Tibial nerve (tissue), 4 donors: ENCODE measurements at places on chromosomes 5 and 9. TPM values are rescaled to one million over a fixed set of nuclear protein-coding genes. Genes with fewer than 3 reads are reported as not detected.

The PCDHGB5 gene
- 22.4 TPM for total RNA-seq

DNA sequence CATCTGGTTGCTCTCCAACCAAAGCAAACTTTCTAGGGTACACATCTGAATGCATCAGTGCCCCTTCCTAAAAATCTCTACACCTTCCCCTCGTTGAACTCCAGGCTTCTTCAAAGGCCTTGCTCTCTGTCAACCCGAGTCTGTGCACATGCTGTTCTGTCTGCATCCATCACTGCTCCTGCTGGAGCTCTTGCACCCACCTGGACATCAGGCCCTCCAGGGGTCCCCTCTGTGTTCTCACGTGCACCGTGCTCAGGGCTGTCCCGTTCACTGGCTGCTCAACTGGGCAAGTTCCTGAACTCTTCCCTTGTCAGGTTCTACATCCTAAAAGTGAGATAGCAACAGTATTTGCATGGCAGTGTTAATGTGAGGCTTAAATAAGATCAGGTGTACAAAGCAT, 62.7 kb upstream of the ANGPTL2 start:
- no peak for DNase-seq
- H3K36me3 ChIP-seq: no peaks in the 10 kb centered on the region
- H3K27ac ChIP-seq: no peak overlapping the region
- H3K27me3 ChIP-seq: no peaks in the 10 kb centered on the region
- H3K4me1 ChIP-seq: peaks cover 30% of the 10 kb centered on the region
- H3K4me3 ChIP-seq: no peak overlapping the region

The SH3RF2 gene
- 2.0 TPM for total RNA-seq

The SLC25A25 gene
- 29.7 TPM for total RNA-seq

DNA sequence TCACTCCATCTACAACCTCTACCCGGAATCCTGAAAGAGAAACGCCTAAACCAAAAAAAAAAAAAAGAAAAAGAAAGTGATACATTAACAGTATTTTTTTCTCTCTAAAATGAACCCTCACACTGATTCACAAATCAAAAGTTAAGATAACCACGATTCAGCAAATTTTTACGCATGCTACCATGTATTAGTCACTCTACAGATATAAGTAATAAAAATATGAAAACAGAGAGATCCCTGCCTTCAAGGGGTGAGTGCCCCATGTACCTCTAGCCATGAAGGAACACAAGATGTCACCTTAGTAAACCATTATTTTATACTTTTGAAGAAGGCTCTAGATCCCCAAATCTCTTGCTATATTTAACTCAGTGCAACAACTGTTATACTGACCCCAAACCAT, 33.4 kb downstream of the CEMIP2 start:
- H3K27me3 ChIP-seq: no peaks in the 10 kb centered on the region
- H3K36me3 ChIP-seq: peaks cover 53% of the 10 kb centered on the region
- H3K27ac ChIP-seq: no peak overlapping the region
- no peak for DNase-seq
- H3K4me3 ChIP-seq: no peak overlapping the region
- no peaks in the 10 kb centered on the region for H3K4me1 ChIP-seq

The NMUR2 gene
- not detected for total RNA-seq

- H3K4me3 ChIP-seq: no peak overlapping the region
- H3K36me3 ChIP-seq: no peaks in the 10 kb centered on the region
- H3K4me1 ChIP-seq: no peaks in the 10 kb centered on the region
Measured at GRCh38 chr9:72309364-72310133, 55.5 kb downstream of the ZFAND5 start.

- H3K36me3 ChIP-seq: no peaks in the 10 kb centered on the region
- no peak overlapping the region for H3K27ac ChIP-seq
- no peaks in the 10 kb centered on the region for H3K4me1 ChIP-seq
Measured at GRCh38 chr9:125106285-125106893, 36.9 kb downstream of the SCAI start.

DNA sequence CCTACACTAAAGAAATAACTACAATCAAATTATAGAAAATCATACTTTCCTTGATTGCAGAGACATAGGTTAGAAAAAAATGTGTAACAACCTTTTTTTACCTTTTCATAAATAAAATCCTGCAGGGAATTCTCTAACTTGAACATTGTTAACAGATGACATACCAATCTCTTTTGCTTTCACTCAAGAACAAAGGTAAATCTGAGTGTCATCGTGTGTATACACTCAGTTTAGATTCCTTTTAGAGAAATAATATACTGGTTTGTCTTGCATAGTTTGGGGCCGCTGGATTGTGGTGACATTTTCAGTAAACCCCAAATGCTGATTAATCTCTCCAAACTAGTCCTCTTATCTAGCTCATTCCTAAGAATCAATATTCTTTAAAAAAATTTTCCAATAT, 20.8 kb upstream of the MTAP start:
- H3K36me3 ChIP-seq: no peaks in the 10 kb centered on the region
- no peak overlapping the region for H3K27ac ChIP-seq
- no peaks in the 10 kb centered on the region for H3K27me3 ChIP-seq
- DNase-seq: no peak

The CAMSAP1 gene
- 40.8 TPM for total RNA-seq

GRCh38 chr9:81132318-81132717, 557.0 kb downstream of the TLE1 start:
- no peak overlapping the region for H3K27ac ChIP-seq
- H3K4me3 ChIP-seq: no peak overlapping the region
- no peaks in the 10 kb centered on the region for H3K4me1 ChIP-seq
- no peak for DNase-seq
- no peaks in the 10 kb centered on the region for H3K27me3 ChIP-seq
- no peaks in the 10 kb centered on the region for H3K36me3 ChIP-seq

DNA sequence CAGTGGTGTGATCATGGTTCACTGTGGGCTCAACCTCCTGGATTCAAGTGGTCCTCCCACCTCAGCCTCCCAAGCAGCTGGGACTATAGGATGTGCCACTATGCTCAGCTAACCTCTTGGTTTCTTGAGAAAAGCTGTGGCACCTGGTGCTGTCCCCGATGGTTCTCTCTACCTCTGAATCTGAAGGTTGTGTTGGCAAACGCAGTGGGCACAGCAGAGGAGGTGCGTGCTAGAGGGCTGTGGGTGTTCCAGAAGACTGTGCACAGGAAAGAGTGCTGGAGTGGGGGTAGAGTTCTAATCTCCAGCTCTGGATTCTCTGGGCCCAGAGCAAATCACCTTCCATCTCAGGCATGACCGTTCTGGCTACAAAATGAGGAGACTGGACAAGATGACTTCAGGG, 12.5 kb downstream of the RGS3 start:
- no peaks in the 10 kb centered on the region for H3K4me1 ChIP-seq
- no peak for DNase-seq
- H3K4me3 ChIP-seq: no peak overlapping the region
- H3K36me3 ChIP-seq: no peaks in the 10 kb centered on the region
- H3K27ac ChIP-seq: no peak overlapping the region
- no peaks in the 10 kb centered on the region for H3K27me3 ChIP-seq

DNA sequence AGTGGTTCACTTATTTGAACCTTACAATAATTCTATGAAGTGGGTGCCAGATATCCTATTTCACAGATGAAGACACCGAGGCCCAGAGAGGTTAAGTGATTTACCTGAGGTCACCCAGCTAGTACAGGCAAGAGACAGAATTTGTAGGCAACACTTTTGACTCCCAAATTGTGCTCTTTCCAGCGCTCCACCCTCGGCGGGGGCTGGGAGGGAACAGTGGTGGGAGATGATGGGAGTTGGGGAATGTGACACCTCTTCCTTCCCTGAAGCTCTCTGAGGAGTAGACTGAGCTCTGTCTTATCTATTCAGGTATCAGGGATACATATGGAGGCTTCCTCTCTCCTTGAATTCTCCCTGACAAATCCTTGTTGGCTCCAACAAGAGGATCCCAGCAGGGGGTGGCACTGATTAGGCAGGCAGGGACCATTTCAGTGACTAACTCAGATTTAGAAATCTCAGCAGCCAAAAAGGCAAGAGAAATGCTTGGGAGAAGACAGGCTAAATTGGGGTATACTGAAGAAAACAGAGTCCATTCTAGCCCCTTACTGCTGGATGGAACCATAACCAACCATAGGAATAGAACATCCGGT, 95.8 kb upstream of the PANK3 start:
- H3K27me3 ChIP-seq: no peaks in the 10 kb centered on the region
- DNase-seq: no peak
- H3K4me1 ChIP-seq: no peaks in the 10 kb centered on the region

GRCh38 chr5:141597394-141597793, 21.4 kb downstream of the DIAPH1 start:
- H3K27me3 ChIP-seq: no peaks in the 10 kb centered on the region
- no peak for DNase-seq
- no peaks in the 10 kb centered on the region for H3K4me1 ChIP-seq
- no peak overlapping the region for H3K27ac ChIP-seq
- no peak overlapping the region for H3K4me3 ChIP-seq

GRCh38 chr9:21056931-21057330, 20.8 kb downstream of the IFNB1 start:
- no peak overlapping the region for H3K4me3 ChIP-seq
- no peak overlapping the region for H3K27ac ChIP-seq
- H3K27me3 ChIP-seq: no peaks in the 10 kb centered on the region
- no peaks in the 10 kb centered on the region for H3K36me3 ChIP-seq

The SIT1 gene
- total RNA-seq: 0.39 TPM

The MTX3 gene
- total RNA-seq: 12.0 TPM

DNA sequence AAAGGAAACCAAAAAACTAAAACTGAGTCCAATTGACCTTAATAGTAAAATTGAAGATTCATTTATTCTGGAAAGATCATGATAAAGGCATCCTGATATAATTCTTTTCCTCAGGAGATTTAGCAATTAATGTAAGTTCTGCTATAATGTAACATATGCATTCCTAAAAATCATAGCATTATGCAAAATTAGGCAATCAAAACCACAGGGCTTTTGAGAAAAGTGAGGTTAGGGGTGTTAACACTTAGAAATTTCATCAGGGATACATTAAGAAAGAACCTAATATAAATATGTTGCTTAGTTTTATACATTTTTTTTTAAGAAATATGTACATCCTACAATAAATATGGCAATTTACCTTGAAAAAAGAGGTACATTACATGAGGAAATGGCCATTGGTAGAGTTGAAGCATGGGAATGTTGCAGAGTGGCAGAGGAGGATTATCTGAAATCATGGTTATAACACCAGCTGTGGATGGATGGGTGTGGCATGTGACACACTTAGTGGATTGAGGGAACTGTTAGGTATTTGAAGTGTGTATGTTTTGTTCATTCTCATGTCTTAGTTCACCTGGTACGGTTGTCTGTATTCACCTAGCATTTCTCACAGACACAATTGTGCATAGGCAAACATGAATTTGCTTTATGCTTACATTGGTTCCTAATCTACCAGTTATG, 51.1 kb downstream of the CCNH start:
- H3K36me3 ChIP-seq: no peaks in the 10 kb centered on the region
- no peak overlapping the region for H3K4me3 ChIP-seq
- H3K4me1 ChIP-seq: peaks cover 5% of the 10 kb centered on the region
- no peak overlapping the region for H3K27ac ChIP-seq

The ANKHD1 gene
- total RNA-seq: 119 TPM
